ENCODE measurements at places on chromosomes 5 and 9.

GRCh38 chr9:114417511-114417910, 29.7 kb upstream of the AKNA start:
- DNase-seq, result no peak

- no peak for DNase-seq
These were observed 208.8 kb downstream of the ERCC6L2 start for GRCh38 chr9:96084331-96084734.

GRCh38 chr5:146466521-146467349, 19.6 kb downstream of the TCERG1 start:
- no peak for DNase-seq

- no peak for DNase-seq
These were observed 255.6 kb downstream of the NSG2 start for GRCh38 chr5:174300941-174301761.

DNA sequence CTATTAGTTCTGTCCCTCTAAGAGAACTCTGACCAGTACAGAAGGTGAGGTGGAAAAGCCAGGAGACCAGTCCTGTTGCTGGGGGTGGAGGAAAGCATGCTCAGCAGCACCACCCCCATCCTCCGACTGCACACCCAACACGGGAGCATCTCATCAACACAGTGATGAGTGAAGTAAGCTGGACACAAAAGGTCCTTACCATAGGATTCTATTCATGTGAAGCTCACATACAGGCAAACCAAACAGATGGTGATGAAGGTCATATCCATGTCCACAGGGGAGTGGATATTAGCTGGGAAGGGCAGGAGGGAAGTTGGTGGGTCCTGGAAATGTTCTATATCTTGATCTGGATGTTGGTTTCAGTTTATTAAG, 14.8 kb upstream of the MARCHF6 start:
- DNase-seq, result no peak

GRCh38 chr5:176541338-176542134, 4.3 kb upstream of the RNF44 start:
- peak; percentile 82 for DNase-seq

GRCh38 chr9:38393128-38393796, 760 bp downstream of the ALDH1B1 start:
- DNase-seq, result peak; percentile 2

- no peak for DNase-seq
These were observed 209.3 kb upstream of the PPP1R2B start for GRCh38 chr5:156640691-156641241.

GRCh38 chr9:95836072-95836471, 39.4 kb upstream of the ERCC6L2 start:
- DNase-seq, result no peak

DNA sequence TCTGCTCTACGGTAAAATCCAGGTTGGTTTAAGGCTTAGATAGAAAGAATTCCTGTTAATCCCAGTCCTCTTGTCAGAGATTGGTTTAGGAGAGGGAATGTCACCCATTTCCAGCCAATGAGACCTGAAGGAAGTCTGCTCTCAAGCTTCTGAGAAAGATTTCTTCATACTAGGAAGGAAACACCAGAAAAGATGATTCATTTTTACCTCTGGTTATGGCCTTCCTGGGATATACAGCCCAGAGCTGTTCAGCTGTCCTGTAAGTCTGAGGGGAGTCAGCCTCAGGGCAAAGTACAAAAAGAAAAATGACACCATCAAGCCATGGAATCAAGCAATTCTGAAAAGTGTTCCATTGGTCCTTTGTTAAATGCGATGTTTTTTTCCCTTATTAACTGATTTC, 18.6 kb upstream of the CFAP95 start:
- no peak for DNase-seq

- DNase-seq, result no peak
These were observed 25.6 kb downstream of the PDE8B start for GRCh38 chr5:77235846-77236721.

GRCh38 chr5:53884417-53884816, 324.0 kb downstream of the NDUFS4 start:
- DNase-seq, result no peak

DNA sequence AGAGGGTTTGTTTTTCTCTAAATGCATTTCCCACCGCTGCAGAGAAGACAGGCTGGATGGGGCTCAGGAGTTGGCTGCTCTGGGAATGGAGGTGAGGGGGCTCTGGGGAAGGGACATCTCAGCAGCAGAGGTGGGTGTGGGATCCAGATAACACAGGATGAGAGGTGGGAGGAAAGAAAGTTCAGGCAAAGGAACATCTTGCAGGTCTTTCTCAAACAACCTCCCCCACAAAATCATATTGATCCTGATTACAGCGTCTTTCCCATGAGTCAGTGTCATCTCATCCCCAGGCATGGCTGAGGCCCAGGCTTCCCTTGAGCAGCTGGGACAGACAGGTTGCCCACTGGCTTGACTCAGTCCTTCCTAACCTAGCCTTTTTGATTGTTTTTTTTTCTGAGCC, 11.3 kb upstream of the ACSL6 start:
- DNase-seq, result no peak

DNA sequence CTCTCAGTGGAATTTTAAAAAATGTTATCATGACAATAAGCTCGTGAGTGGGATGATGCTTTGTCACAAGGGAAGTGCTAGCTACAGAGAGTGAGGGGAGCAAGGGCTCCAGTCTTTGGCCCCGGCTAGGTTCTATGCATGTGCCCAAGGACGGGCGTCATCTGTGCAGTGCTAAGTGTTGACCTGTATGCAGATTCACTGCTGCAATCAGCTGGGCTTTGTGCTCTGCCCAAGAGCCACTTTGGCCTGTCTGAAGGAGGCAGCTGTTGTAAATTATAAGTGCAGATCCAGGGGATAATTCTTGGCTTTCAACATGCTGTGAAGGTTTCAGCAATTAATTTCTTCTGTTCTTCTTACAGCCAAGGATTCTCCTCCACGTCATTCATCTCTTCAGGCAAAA, 268.6 kb downstream of the PSAT1 start:
- no peak for DNase-seq

GRCh38 chr5:9439531-9440292, 106.2 kb downstream of the SEMA5A start:
- DNase-seq, result no peak

DNA sequence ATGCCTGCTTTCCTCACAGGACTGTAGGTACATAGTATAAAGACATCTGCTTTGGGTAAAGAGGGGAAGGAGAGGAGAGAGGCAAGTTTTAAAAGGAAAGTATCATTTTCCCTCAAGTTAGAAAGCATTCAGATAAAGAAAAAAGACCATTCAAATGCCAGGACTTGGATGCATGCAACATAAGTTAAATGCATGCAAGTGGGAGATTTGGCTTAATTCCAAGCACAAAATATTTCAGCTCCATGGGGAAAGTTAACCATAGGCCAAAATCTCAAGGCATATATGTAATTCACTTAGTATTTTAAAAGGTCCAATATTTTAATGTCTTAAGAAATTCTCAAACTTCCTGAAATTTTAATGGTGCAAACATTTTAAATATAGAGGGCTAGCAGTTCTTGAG, 36.4 kb downstream of the POU5F2 start:
- DNase-seq, result no peak

GRCh38 chr5:135105105-135105484, 71.1 kb upstream of the PITX1 start:
- DNase-seq, result no peak

DNA sequence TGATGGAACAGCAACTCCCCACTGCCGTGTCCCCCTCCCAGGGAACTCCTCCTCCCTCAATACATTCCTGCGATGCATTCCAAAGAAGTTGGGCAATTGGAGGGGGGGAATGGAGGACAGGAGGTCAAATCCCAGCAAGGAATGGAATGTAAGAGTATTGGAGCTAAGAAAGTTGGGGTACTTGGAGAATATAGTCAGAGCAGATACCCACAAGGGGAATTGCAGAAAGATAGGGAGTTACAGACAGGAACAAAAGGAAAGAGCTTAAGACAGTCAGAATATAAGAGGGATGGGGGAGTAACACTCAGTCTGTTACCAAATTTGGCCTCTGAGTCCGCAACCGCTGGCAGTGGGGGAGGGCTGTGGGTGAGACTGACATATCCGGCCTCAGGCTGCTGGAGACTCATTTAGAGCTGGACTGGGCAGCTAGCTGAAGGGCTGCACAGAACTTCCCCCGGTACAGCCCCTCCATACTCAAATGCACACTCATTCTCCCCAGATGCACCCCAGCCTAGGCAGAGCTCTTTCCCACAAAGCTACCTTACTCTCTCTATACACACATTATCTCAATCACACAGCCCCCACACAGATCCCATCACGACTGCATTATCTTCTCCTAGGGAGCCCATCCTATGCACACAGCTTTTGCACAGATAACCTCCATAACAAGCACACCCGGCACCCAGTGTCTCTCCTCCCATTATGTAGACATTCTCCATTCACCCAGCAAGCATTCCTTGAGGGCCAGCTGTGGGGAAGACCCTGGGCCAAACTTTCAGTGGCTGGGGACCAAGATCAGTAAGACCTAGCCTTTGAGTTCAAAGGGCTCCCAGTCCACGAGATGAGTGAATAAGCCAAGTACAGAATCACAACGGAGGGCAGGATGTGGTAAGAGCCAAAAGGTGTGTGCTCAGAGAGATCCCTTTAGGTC, 3.7 kb downstream of the TLN1 start:
- DNase-seq, result peak; percentile 52

GRCh38 chr5:132776131-132776937, 705 bp downstream of the SEPTIN8 start:
- no peak for DNase-seq

- DNase-seq, result no peak
These were observed 12.1 kb downstream of the MELK start for GRCh38 chr9:36584620-36585460.

GRCh38 chr5:82244854-82245635, 33.1 kb downstream of the RPS23 start:
- DNase-seq, result no peak

DNA sequence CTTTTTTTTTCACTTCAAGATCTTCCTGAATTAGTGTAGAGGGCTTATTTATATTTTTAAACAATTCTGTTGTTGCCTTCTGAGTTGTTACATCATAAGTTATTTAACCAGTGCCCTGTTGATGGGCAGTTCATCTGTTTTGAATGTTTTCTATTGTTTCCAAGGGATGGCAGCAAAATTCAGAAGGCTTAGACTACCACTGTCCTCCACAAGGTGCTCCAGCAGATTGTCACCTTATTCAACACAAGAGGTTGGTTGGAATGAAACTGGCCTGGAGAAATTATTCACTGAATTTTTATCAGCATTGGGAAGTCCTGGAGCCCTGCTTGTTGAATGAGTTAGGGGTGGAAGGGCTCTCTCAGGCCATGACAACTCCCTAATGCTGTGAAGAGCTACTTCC, 1.3 kb upstream of the KLHL9 start:
- DNase-seq, result no peak

GRCh38 chr9:76414661-76415060, 20.4 kb upstream of the RFK start:
- DNase-seq, result no peak

DNA sequence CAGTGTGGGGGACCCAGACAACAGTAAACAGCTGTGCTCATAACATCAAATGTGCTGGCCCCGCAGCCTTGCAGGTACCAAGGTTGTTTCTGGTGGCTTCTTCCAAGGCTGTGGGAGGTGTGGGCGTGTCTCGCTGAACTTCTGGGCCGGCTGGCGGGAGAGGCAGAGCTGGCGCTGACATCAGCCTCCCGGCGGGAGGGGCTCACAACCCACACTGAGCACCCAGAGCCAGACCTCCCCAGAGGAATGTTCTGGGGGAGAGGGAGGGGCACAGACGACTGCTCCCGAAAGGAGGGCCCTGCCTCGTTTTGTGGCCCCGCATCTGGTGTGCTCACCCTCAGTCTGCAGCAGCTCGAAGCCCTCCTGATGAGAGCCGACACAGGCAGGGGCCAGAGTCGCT, 6.9 kb upstream of the SLC12A7 start:
- no peak for DNase-seq

DNA sequence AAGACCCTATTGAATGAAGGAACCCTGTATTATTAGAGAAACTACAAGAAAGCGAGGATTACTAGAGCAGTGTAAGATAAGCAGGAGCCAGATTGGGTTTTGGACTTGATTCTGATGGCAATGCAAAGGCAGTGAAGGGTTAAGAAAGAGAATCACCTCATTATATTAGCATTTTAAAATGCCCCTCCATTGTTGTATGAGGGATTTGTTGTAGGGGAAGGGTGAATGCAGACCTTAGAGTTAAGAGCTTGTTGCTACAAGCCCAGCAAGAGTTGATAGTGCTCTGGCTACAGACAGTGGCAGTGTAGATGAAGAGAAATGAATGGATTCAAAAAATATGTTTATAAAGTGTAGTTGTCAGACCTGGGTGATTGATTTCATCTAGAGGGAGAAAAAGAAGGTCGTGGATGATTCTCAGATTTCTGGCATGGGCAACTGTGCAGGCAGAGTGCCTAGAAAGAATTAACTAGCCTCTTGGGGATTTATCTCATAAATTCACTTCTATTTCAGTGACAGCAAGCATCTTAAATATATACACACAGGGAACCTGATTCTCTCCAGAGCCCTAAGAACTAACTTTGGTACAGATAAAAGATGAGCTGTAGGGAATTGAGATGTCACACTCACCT, 344.8 kb downstream of the ARRDC3 start:
- no peak for DNase-seq

Measured in CD4-positive, alpha-beta T cell treated with Interleukin-10 for 1 hour (primary cell).